CD4-positive, alpha-beta memory T cell (primary cell): ENCODE measurements at places on chromosomes 5 and 9. TPM values are rescaled to one million over a fixed set of nuclear protein-coding genes. Genes with fewer than 3 reads are reported as not detected.

Gene FSD1L
- total RNA-seq: 1.6 TPM

Gene IL3
- total RNA-seq: not detected

Gene LRRC8A
- 24.4 TPM for total RNA-seq

Gene NUTM2F
- not detected for total RNA-seq

Gene TRPM3
- total RNA-seq: not detected

Gene HTR4
- total RNA-seq: not detected

Gene CAMK2A
- total RNA-seq: not detected
